ENCODE measurements at places on chromosomes 5 and 9. TPM values are rescaled to one million over a fixed set of nuclear protein-coding genes. Genes with fewer than 3 reads are reported as not detected.

The IFNA16 gene
- not detected for total RNA-seq

GRCh38 chr9:133583586-133583985, 25.6 kb downstream of the FAM163B start:
- no peak for DNase-seq

The ESM1 gene
- total RNA-seq: not detected

The AGTPBP1 gene
- 45.7 TPM for total RNA-seq

GRCh38 chr5:115306011-115306536, 9.6 kb upstream of the CCDC112 start:
- no peak for DNase-seq

The ZNF483 gene
- 20.9 TPM for total RNA-seq

- DNase-seq: no peak
These were observed 239.2 kb downstream of the PIK3R1 start for GRCh38 chr5:68454766-68455165.

The GPX3 gene
- total RNA-seq: 54.4 TPM

DNA sequence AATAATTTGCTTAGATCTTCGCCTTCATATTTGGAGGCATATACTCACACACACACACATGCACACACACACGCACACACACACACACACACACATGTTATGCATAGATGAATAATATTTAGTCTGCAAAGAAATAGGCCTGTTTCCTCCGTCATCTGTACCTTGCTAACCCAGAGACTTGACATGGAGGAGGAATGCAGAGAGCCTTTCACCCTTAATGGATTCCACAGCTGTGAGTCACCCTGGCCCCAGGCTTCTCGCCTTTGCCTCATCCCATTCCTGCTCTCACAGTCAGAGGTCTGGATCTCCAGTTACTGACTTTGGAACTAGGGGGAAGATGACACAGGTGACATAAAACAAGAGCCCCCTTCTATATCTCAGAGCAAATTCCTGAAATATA, 29.7 kb downstream of the ZNF462 start:
- DNase-seq: peak; percentile 92

The WDR70 gene
- total RNA-seq: 42.5 TPM

DNA sequence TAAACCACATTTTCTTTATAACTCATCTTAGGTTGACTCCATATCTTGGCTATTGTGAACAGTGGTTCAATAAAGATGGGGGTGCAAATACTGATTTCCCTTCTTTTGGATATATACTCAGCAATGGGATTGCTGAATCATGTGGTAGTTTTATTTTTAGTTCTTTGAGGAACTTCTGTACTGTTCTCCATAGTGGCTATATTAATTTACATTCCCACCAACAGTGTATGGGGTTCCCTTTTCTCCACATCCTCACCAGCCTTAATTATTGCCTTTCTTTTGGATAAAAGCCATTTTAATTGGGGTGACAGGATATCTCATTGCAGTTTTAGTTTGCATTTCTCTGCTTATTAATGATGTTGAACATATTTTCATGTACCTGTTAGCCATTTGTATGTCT, 107.7 kb upstream of the EQTN start:
- no peak for DNase-seq

The GCNT4 gene
- 2.5 TPM for total RNA-seq

The EIF4E1B gene
- 2.2 TPM for total RNA-seq

The ANXA2R gene
- total RNA-seq: 0.27 TPM

GRCh38 chr9:114938687-114939575, 8.5 kb upstream of the TNFSF8 start:
- no peak for DNase-seq

GRCh38 chr5:134524826-134525682, at the start of gene JADE2:
TSS of gene JADE2 (plus strand) at chr5:134525670. CDS start at chr5:134535858, 10,188 bp downstream.
- peak; percentile 82 for DNase-seq

- no peak for DNase-seq
These were observed 211.8 kb upstream of the C9orf72 start for GRCh38 chr9:27784847-27785713.

DNA sequence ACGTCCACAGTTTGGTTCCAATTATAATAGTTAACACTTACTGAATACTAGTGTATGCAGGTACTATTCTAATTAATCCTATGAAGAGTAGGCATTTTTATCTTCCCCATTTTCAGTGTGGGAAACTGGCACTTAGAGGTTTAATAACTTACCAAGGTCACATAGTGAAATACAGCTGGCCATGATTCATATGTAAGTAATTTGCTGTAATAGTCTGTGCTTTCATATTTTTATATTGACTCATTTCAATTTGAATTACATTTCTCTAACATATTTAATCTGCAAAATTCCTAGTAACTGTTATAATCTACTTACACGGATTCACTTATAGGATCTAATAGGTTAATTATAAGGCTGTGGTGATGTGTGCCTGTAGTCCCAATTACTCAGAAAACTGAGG, 19.4 kb downstream of the CCNH start:
- no peak for DNase-seq

DNA sequence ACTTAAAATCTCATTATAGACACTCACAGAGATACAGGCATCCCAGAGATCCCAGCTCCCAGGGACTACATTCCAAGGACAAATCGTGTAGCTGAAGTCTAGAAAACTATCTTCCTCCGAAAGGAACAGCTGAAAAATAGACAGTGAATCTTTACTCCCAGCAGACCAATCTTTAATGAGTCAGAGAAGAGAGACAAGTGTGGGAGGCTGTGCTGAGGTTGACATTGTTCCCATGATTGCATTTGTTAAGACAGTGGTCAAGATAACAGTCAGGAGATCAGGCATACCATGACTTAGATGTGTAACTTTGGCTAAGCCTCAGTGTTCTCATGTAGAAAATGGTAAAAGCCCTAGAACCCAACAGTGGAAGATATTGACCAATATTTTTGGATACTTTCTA, 120.7 kb downstream of the PAPPA start:
- DNase-seq: no peak

Measured in endodermal cell (in vitro differentiated cells).